ENCODE measurements at places on chromosomes 4 and X. TPM values are rescaled to one million over a fixed set of nuclear protein-coding genes. Genes with fewer than 3 reads are reported as not detected.
A peak's percentile ranks its signal among the peaks of the same experiment; 100 is the strongest.

GRCh38 chrX:46707274-46707965, 51.5 kb downstream of the SLC9A7 start:
- H3K27me3 ChIP-seq: no peaks in the 10 kb centered on the region
- no peak overlapping the region for H3K27ac ChIP-seq
- no peaks in the 10 kb centered on the region for H3K36me3 ChIP-seq
- H3K4me3 ChIP-seq: no peak overlapping the region
- no peaks in the 10 kb centered on the region for H3K4me1 ChIP-seq
- no peak for DNase-seq

DNA sequence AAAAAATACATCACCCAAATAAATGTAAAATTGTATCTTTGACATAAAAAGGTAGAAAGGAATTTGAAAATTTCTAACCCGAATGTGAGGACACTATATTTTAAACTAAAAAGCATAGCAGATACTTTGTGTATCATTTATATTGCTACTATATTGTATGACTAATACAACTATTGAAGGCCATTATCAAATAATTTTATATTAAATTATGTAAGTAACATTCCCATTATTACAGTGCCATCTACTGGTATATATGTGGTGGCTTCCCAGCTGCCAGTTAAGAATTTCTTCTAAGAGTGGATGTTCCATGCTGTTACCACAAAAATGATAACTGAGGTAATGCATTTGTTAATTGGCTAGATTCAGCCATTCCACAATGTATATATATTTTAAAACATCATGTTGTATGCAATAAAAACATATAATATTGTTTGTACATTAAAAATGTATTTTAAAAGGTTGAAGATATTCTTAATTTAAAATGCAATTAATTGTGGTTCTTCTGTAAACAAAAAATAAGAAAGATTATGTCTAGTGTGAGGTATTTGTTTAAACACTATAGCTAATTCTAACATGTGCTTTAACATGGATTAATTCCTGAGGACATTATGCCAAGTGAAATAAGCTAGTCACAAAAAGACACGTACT, 65.3 kb downstream of the EGF start:
- H3K27me3 ChIP-seq: no peaks in the 10 kb centered on the region
- DNase-seq: peak; percentile 29
- H3K4me1 ChIP-seq: no peaks in the 10 kb centered on the region
- no peaks in the 10 kb centered on the region for H3K36me3 ChIP-seq
- H3K27ac ChIP-seq: no peak overlapping the region

DNA sequence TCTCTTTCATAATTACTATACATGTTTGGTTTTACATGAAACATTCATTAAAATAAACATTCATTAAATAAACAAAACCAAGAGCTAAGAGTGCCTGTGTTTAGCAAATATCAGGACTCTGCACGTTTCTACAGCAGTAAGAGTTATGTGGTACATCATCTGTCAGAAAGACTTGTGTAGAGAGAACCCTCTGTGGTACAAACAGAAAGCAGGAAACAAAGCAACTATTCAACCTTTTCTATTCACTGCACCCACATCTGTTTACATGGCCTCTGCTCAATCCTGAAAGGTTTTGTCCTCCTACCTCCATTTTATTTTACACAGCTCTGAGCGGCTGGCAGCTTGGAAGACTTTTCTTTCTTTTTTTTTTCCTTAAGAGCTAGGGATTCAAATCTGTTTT, 90.7 kb upstream of the PCDH18 start:
- no peak for DNase-seq
- no peak overlapping the region for H3K27ac ChIP-seq
- no peaks in the 10 kb centered on the region for H3K36me3 ChIP-seq
- no peaks in the 10 kb centered on the region for H3K27me3 ChIP-seq

GRCh38 chrX:21153033-21153432, 221.2 kb upstream of the CNKSR2 start:
- no peak overlapping the region for H3K27ac ChIP-seq
- H3K4me3 ChIP-seq: no peak overlapping the region
- DNase-seq: no peak
- no peaks in the 10 kb centered on the region for H3K27me3 ChIP-seq

GRCh38 chrX:110015032-110015431, 12.1 kb downstream of the TMEM164 start:
- H3K36me3 ChIP-seq: no peaks in the 10 kb centered on the region
- DNase-seq: no peak
- no peaks in the 10 kb centered on the region for H3K4me1 ChIP-seq
- H3K4me3 ChIP-seq: no peak overlapping the region

Gene NOX1
- not detected for polyA plus RNA-seq

Gene MMRN1
- polyA plus RNA-seq: 17.4 TPM

Gene OCIAD1
- 141 TPM for polyA plus RNA-seq

Gene COX7B2
- 199 TPM for polyA plus RNA-seq

Gene NAP1L3
- 30.0 TPM for polyA plus RNA-seq

Gene CT45A1
- 8.3 TPM for polyA plus RNA-seq
